Type B pancreatic cell (in vitro differentiated cells): ENCODE measurements at places on chromosomes 4 and X. TPM values are rescaled to one million over a fixed set of nuclear protein-coding genes. Genes with fewer than 3 reads are reported as not detected.

DNA sequence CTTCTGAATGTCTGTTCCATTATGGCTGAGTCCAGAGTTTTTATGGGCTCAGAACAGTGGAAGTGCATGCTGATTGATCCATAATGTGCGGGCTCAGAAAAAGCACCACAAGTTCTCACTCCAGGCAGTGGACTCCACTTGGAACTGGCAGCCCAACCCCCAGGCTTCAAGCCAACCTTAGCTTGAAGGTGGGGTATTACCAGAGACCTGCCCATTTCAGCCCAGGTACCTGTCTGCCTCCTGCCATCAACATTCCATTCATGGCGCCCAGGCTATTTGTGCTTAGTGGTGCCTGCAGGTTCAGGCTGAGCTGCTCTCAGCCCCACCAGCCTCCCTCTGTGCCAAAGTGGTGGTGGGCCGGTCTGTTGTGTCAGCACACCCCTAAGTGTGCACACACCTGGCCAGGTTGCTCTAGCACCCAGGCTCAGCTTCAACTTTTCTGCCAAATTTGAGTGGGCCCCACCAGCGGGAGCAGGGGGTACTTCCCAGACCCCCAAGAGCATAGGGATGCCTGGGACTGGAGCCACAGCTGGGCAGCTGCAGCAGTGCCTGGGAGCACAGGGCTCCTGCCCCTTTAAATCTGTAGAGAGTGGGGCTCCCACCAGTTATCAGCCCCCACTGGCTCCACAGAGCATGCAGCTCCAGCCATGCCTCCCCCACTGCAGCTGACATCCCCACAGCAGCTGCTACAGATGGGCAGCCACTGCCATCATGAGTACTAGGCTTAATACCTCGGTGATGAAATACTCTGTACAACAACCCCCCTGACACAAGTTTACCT lies 1025.3 kb downstream of the PCDH19 start:
- DNase-seq, result no peak

GRCh38 chr4:144090744-144091143 lies 49.8 kb downstream of the GYPA start:
- DNase-seq, result no peak

GRCh38 chr4:157128395-157128794 lies 52.4 kb downstream of the GLRB start:
- DNase-seq, result no peak

GRCh38 chr4:180652533-180652932 lies 1590.7 kb upstream of the TENM3 start:
- DNase-seq, result no peak

- DNase-seq, result no peak
Observed at GRCh38 chr4:145551660-145552059, 67.5 kb upstream of the MMAA start.

GRCh38 chr4:111788099-111788498 lies 357.2 kb upstream of the FAM241A start:
- DNase-seq, result no peak

- no peak for DNase-seq
Observed at GRCh38 chr4:102022343-102022742, 231.8 kb downstream of the BANK1 start.

GRCh38 chrX:56726605-56727004 lies 2.4 kb upstream of the NBDY start:
- DNase-seq, result no peak

- no peak for DNase-seq
Observed at GRCh38 chrX:112935029-112935428, 94.4 kb upstream of the AMOT start.

GRCh38 chrX:2875136-2875481 lies 46.4 kb downstream of the GYG2 start:
- DNase-seq, result peak; percentile 20

DNA sequence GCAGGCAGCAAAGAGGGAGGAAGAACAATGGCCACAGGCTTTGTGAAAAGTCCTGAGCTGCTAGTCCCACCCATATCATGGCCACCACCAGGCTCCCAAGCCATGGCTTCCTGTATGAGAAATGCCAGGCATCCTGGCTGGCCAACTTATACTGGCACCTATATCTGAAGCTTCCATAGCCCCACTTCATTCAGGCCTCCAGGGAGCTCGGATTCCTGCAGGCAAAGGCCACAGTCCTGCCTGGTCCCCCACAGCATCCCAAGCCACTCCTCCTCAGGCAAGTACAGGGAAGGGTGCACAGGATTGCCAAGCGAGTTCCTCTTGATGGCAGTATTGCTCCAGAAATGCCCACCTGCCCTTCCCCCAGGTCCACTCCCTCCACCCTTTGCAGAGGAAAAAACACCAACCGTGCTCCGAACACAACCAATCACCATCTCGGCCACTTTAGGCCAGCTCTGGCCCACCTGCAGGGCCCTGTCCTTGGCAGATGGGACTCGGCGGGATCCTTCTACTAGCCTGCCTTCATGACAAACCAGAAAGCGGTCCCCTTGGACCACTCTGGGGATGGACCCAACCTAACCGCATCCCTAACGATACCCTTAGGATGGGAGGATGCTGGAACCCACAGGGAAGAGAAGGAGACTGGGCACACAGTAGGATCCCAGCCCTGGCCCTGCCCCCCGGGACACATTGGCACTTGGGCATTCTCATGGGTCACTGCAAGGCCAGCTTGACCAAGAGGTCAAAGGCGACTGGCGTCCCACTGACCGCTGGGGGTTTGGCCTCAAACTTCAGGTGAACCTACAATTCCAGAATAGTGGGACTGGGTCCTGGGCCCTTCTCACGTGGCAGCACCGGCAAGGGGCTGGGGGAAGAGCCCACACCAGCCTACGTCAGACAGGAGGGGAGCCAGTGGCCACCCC lies 220.4 kb upstream of the AGTR2 start:
- DNase-seq, result no peak

GRCh38 chrX:120790118-120790517 lies 85.5 kb downstream of the CT47B1 start:
- DNase-seq, result no peak

GRCh38 chr4:113040793-113041192 lies 8.7 kb upstream of the ANK2 start:
- no peak for DNase-seq

- no peak for DNase-seq
Observed at GRCh38 chr4:169013396-169013795, 3.3 kb upstream of the CBR4 start.

- no peak for DNase-seq
Observed at GRCh38 chr4:189121336-189121735, 819.3 kb upstream of the FRG1 start.

Gene SSX2B
- total RNA-seq, result not detected in 2 replicates

Gene PRDM8
- total RNA-seq, result 1.5 and 6.2 TPM in 2 replicates

Gene MAGEB6
- not detected in 2 replicates for total RNA-seq

Gene RTL3
- total RNA-seq, result not detected in 2 replicates

Gene STPG2
- total RNA-seq, result 0.29 and 0.52 TPM in 2 replicates
